ENCODE measurements at places on chromosomes 5 and 9.
A peak's percentile ranks its signal among the peaks of the same experiment; 100 is the strongest.

DNA sequence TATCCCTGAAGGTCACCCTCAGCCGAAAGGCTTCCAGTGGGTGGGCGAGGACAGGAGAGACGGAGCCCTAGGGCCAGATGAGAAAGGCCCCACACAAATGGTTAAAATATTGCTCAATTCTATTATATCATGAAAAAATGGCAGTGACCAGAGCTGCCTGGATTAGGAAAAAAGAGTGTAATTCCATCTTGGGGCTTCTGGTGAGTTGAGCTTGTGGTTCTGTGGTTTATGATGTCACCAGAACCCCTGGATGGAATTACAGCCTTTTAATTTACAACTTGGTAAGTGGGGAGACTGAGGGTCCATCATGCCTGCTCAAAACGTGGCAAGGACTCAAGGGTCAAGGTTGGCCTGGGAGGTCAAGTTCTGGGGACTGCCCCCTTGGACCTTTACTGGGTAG is 55.5 kb upstream of the STC2 start:
- no peak for DNase-seq

- peak; percentile 36 for DNase-seq
Observed at GRCh38 chr9:31210978-31211570, 1173.4 kb upstream of the ACO1 start.

GRCh38 chr5:80711938-80712337 is 57.2 kb upstream of the DHFR start:
- peak; percentile 67 for DNase-seq

- no peak for DNase-seq
Observed at GRCh38 chr9:84996029-84996428, 326.5 kb downstream of the NTRK2 start.

Measured in H9 (cell line).